ENCODE measurements at places on chromosomes 3 and 15.

DNA sequence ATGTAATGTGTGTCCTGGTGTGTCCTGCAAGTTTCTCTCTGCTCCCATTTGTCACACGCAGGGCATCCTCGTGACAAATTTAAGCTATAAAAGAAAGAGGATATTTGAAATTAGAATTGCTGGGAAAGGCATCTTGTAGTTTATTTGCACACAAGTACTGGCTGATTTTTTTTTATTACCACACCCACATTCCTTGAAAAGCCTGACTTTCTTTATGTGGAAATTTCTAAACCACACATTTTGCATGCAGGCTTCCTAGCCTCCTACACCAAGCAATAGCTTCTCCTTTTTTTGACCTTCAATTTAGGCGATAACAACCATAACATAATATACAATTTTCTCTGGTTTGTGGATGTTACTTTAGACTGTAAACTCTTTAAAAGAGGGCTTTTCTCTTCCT is 126.1 kb downstream of the SERPINI1 start:
- no peak for DNase-seq

GRCh38 chr15:37416103-37416502 is 315.8 kb upstream of the MEIS2 start:
- no peak for DNase-seq

DNA sequence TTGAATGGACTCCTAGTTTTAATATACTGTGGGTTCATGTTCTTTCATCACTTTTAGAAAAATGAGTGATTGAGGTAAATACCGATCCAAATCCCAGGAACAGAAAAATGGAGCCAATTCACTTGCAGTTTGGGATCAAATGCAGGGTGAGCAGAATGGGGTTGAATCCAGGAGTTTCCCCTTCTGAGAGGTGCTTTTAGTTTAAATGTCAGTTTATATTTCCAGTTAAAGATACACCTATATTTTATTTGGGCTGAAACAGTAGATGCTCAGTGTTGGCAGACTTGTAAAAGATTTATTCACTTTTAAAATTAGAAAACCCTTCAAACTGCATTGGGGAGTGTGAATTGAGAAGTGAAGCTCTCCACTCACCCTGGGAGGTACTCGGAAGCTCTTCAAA is 2.6 kb downstream of the TRIM71 start:
- DNase-seq = no peak

DNA sequence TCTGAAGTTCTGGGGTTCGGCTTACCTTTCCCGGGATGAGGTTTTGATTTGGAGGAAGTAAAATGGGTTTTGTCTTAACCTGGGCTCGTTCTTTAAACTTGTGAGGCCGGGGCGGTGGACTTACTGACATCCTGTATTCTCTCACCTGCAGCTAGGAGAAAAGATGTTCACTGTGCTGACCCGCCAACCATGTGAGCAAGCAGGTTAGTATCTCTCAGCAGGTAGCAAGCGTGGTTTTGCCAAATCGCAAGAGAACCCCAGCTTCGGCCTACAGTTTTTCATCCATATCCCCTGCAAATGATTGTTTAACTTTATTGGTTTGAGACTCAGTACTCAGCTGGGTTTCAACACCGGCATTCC is 891 bp downstream of the ENTPD3 start:
- no peak for DNase-seq

- DNase-seq = no peak
Measured at GRCh38 chr15:93987068-93987467, 244.3 kb upstream of the MCTP2 start.

GRCh38 chr3:121981473-121981872 is 40.6 kb downstream of the ILDR1 start:
- DNase-seq = no peak

GRCh38 chr3:172057624-172058327 is 18.4 kb downstream of the FNDC3B start:
- no peak for DNase-seq

DNA sequence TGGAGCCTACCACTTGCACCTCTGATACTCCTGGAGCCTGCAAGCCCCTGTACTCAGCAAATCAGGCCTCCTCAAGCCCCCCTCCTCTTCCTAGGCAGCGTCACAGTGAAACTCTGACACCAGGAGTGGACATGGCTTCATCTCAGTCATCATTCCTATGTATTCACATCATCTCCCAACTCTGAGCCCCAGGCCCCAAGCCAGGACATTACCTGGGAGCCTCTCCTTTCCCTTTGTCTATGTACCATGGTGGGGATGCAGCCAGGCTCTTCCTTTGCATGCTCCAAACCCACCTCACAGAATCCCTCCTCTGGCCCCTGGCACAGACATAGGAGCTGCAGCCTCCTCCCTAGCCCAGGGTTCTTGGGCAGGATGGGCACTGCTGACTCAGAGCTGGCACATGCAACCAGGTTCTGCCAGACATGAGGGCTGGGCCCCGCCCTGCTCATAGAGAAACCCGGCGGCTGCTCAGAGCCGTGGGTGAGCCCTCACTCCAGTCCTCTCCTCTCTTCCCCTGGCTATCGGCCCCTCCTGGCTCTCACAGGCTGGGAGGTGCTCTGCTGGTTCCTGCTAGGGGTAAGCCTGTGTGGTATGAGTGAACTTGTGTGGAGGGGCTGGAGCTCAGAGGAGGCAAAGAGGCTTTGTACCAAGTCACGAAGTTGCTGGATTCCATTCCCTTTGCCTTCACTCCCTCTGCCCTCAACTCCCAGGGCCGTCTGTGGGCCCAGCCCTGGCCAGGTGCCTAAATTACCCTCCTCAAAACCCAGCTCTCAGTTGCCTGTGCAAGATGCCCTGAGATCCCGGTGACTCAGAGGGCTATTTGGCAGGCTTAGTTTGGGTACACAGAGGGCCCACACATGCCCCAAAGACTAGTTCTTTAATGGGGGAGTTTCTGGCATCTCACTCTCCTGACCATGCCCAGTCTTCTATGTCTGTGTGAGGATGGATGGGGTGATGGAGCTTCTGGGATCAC is 1.9 kb upstream of the PLCD1 start:
- no peak for DNase-seq

DNA sequence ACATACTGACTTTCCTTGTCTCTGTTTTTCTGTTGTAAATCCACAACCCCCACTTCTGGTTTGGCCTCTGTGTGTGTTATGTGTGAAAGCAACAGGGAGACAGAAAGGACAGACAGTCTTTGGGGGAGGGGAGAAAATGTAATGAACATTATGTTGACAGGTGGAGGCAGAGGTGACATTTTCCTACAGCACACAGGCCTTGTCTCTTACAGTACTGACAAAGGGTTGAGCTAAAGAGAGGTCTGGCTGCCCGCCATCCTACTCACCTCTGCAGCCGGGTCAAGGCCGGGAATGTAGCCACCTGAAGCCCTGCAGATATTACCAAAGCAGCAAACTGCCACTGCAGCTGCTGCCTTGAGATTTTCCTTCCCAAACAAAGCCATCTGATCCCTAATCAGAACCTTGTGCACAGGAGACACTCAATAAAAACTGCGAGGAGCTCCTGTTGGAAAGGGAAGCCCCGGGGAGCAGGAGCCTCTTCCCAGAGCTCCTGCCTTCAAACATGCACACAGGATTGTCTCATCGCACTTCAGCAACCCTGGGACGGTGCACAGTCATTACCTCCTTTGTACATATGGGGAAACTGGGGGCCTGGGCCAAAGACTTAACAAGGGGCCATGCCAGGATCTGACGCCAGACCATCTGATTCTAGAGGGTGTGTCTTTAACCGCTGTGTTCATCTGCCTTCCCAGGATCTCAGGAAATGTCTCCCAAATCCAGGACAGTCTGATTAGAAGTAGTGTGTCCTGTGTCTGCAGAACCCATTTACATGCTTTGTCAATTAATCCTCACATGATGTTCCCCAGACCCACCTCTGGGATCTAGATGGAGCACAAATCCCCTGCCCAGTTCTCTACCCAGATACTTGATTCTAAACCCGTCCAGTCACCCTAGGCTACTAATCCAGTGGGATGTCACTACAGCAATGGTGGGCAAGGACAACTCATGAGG is 14.2 kb downstream of the MYO5C start:
- DNase-seq = no peak

All from NCI-H1092 treated with DMSO at 0.1 percent for 48 hours (cell line).